ENCODE measurements at places on chromosomes 7 and 10. TPM values are rescaled to one million over a fixed set of nuclear protein-coding genes. Genes with fewer than 3 reads are reported as not detected.

GRCh38 chr7:70032649-70033048, 434.4 kb downstream of the AUTS2 start:
- DNase-seq, result no peak

DNA sequence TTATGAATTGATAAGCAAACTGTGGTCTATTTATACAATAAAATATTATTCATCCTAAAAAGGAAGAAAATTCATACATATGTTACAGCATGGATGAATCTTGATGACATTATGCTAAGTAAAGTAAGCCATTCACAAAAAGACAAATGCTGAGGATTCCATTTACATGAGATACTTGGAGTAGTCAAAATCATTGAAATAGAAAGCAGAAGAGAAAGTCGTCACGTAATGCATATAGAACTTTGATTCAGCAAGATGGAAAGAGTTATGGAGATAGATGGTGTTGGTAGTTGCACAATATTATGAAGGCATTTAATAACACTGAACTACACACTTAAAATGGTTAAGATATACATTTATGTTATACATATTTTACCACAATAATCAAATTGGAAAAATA, 309.7 kb upstream of the KLF6 start:
- no peak for DNase-seq

GRCh38 chr7:96238976-96239766, 82.7 kb downstream of the SLC25A13 start:
- DNase-seq, result no peak

DNA sequence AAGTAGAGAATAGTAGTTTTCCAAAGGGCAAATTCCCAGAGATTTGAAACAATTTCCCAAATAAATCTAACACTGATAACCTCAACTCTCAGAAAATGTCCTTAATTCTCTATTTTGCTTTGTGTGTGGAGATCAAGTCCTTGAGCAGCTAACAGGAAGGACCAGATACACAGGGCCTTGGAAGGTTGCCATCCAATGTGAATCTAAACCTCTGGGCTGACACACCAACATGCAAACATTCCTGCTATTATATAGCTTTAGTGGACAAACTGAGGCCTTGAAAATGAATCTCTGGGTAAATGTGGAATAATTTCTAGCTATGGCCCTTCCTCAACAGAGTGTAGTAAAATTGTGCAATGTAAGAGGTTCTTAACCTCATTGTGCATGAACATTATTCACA, 44.1 kb upstream of the PARD3 start:
- no peak for DNase-seq

GRCh38 chr10:62637249-62638061, 167.1 kb upstream of the ADO start:
- no peak for DNase-seq

- peak; percentile 66 for DNase-seq
These were observed 44.8 kb downstream of the MYOF start for GRCh38 chr10:93437086-93437945.

DNA sequence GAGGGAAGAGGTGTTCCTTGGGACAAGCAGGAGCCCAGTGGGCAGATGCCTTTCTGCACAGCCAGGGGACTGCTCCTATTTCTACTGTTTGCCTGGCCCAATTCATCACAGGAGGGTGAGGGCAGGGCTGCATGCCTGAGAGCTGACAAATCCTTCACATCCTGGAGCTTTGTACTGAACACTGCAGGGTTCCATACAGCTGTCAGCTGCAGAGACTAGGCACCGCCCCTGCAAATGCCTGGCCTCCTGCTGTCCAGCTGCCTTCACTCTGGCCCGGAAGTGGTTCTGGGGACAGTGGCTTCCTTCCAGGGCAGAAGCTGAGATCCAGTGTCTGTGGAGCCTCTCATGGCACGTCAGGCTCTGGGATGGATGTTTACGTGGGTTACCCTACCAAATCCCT, 470.7 kb downstream of the DNAJB6 start:
- no peak for DNase-seq

GRCh38 chr7:68306692-68307107, 1291.6 kb upstream of the AUTS2 start:
- DNase-seq, result no peak

DNA sequence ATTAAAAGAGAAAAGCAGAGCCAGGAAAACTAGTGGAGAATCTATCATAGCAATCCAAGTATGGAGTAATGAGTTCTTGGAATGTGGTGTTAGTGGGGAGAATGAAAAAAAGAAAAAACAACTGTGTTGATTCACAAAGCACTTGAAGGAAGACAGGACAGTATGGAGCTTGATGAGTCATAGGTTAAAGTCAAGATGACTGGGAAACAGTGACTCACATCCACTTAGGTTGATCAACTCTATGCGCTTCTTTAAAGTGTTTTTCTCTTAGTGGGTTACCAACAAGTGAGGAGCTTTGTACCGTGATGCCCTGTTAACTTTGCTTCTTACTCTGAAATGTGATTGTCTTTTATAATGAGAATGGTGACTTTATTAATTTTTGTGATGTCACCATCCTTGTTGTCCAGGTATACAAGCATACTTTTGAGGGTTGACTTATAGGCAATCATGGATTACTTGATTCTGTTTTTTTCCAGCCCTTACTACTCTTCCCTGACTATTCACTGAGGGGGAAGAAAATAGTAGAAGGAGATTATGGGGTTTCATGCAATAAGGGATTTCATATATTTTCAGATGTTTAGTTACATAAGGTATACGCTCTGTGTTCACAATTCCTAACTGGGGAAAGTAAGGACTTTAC, 32.1 kb upstream of the MDFIC start:
- DNase-seq, result no peak

DNA sequence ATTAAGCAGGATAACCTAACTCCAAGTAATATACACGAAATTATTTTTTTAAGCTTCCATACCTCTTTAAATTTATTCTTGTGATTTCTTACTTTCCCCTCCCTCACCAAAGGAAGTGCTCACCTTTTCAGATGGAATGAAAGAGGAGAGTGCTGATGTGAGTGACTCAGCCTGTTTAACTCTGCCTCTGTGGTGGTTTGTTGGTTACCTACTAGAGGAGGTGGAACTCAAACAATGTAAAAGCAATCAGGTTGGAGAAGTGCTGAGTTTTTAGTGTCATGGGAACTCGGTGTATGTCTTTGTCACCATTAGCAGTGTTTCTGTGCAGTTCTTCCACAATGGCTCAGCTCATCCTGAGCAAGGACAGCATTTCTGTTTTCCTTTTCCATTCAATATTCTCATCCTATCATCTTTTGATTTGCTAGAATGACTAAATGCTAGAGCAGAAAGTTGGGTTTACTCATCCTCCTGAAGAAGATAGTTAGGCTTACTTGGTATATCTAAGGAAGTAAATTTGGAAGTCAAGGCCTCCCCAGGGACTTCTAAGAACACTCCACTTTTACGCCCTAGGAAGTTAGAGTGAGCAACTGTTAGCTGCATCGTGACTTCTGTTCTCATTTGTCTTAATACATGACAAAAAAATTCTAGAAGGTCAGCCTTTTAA, 6.0 kb downstream of the ADD3 start:
- no peak for DNase-seq

GRCh38 chr10:49740346-49741107, 21.6 kb downstream of the OGDHL start:
- DNase-seq, result no peak

- no peak for DNase-seq
These were observed 96.0 kb downstream of the VIPR2 start for GRCh38 chr7:159048656-159049055.

DNA sequence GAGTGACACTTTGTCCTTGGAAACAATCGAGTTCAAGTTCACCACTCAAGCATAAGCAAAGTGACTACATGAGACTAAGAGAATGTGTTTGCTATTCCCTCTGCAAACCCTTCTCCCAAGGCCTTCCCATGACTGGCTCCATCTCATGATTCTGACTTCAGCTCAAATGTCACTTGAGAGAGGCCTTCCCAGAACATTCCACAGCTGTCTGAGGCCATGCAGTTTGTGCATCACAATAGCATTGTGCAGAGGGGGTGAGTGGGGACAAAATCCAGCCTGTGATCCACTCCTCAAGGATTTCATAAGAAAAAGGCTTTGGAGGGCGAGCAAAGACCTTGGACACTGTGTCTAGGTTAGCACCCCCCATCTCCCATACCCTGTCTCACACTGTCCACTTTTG, 6.9 kb upstream of the LRMDA start:
- no peak for DNase-seq

OR13A1 gene
- 0.15 TPM for total RNA-seq

GRID1 gene
- total RNA-seq, result 2.3 TPM

KNDC1 gene
- 2.3 TPM for total RNA-seq

PLXDC2 gene
- total RNA-seq, result 63.9 TPM

PPP1R17 gene
- total RNA-seq, result not detected

SAP25 gene
- total RNA-seq, result 0.96 TPM

AFAP1L2 gene
- 43.9 TPM for total RNA-seq

FGFR2 gene
- total RNA-seq, result 44.3 TPM

Data from breast epithelium (tissue), 4 donors.